Gastroesophageal sphincter (tissue), 4 donors: ENCODE measurements at places on chromosomes 16 and 17. TPM values are rescaled to one million over a fixed set of nuclear protein-coding genes. Genes with fewer than 3 reads are reported as not detected.

DNA sequence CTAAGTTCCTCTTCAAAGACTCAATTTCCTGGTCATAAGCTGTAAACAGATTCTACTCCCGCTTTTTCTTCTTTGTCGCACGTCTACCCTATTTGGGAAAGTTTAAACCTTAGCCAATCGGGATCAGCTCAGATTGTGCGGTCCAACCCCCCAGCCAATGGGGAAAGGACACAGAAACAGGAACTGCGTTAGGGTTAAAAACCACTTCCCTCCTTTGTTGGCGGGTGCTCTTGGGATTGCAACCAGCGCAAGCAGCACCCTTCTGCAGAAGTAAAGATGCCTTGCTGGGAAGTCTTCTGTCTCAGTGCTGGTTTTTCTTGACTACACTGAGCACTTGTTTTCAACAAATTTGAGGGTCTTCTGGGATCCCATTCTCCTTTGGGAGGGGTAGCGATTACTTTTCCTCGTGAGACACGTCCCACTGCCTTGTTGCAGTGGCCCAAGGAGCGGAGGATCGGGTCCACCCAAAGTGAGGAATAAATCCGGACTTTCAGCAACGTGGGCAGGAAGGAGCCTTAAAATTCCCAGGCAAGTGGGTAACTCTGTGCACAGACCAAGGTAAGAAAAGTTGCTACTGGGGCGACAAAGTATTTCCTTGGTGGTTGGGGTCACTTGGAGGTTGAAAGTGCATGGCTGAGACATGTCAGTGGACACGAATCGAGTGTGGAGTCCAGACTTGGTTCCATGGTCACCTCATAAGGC lies 1.0 kb upstream of the YPEL3 start:
- ATAC-seq, result no peak

DNA sequence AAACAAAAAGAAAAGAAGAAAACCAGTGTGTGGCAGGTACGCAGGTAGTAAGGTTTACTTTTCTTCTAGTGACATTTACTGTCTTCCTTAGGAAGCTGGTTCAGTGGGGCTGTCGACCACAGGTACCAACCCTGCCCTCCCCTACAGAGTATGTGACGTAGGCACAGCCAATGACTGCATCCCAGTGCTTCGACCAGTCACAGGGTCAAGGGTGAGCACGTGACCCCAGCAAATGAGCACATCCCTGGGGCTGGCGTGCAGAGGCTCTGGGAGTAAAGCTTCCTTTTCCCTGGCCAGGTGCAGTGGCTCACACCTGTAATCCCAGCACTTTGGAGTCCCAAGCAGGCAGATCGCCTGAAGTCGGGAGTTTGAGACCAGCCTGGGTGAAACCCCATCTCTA lies 38.9 kb upstream of the PLCG2 start:
- no peak for ATAC-seq

GRCh38 chr17:64148017-64148631 lies 18.2 kb upstream of the ERN1 start:
- ATAC-seq, result no peak

Gene NTHL1
- 23.7 TPM for total RNA-seq

Gene SLC13A2
- not detected for total RNA-seq

GRCh38 chr16:85988723-85989313 lies 89.9 kb downstream of the IRF8 start:
- ATAC-seq, result no peak

- ATAC-seq, result no peak
Measured at GRCh38 chr17:66605541-66605940, 229.4 kb upstream of the CACNG5 start.

DNA sequence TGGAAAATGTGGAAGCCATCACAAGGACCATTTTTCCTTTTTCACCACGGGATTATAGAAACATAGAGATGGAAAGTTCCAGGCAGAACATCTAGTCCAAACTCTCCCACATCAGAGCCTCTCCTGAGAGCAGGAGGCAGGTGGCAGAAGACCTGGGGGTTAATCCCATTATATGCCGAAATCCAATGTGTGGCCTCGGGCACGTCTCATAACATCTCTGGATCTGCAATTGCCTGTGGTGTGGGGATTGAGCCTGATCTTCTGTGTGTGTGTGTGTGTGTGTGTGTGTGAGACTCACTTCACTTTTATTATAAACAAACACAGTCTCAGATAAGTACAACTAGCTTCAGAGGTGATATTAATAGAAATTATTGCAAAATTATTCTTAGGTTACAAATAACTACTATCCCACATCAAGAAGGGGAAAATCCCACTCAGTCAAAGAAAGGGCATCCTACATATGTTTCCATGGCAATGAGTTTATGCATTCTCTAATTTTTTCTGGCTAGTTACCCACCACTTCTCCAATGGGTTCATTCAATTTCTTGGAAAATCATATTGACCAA lies 199.1 kb downstream of the FOXL1 start:
- no peak for ATAC-seq

Gene AOC3
- 48.3 TPM for total RNA-seq

Gene RPTOR
- total RNA-seq, result 35.5 TPM

Gene KRTAP4-9
- not detected for total RNA-seq

DNA sequence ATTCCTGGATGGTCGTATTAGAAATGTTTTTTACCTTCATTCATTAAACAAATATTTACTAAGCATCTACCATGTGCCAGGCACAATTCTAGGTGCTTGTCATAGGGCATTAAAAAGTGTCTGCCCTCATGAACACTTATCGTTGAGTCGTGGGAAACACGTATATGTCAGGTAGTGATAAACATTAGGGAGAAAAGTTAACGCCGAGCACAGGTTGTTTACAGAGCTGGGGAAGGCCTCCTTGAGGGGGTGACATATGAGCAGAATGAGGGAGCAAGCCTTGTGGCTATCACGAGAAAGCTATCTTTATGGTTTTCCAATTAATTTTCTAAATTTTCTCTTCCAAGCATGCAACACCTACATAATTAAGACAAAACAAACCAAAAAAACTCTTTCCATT lies 985 bp upstream of the ZNF213 start:
- no peak for ATAC-seq

DNA sequence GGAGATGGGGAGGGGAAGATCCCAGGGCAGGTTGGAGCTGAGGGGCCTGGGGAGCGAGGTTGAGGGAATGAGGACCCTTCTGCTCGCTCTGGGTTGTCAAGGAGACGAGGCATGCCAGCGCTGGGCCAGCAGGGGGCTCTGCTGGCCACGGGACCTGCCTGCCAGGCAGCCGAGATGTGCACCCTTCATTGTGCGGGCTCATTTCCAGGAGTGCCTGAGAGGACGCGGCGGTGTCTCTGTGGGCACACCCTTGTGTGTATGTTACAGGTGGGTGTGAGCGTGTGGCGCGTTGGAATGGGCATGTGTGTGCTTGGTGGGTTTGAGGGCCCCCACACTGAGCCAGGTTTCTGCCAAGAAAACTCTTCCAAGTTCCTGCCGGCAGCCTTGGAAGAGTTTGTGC lies 15.9 kb downstream of the ARHGAP23 start:
- peak; percentile 66 for ATAC-seq

Gene CD300LG
- 1.6 TPM for total RNA-seq

Gene KCNJ12
- total RNA-seq, result 0.78 TPM

- no peak for ATAC-seq
Measured at GRCh38 chr17:58277107-58277801, 3.5 kb downstream of the MPO start.

Gene RTN4RL1
- total RNA-seq, result not detected

Gene EARS2
- 9.5 TPM for total RNA-seq

DNA sequence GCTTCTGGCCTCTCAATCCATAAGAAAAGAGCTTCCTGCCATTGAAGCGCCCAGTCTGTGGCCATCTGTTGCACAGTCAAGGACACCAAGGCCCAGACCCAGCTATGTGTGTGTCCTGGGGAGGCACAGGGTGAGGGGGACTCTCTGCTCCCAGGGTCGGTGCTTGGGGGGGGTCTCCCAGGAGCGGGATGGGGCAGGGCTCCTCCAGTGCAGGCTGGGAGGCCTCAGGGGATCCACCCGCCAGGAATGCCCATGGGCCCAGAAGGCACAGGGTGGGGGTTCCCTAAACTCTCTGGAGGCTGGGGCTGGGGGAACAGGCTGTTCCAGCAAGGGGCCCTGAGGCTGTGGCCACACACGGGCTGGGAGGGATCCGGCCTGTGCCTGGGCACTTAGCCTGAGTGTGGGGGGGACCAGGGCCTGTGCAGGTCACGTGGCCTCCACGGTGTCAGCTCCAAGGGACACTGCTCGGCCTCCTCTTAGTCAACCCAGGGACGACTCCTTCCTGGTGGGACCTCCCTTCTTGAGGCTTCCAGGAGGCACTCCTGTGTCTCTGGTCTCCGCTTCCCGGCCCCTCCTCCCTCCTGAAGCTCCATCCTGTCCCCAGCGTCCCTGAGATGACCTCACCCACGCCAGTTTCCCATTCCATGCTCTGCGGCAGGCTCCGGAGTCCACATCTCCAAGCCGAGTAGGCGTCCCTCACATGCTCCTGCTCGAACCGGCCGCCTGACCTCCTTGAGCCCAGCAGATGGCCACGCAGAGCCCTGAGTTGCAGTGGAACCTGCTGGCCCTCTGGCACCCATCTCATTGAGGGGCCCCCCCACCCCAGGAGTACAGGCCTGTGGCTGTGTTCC lies 23.1 kb upstream of the BAHCC1 start:
- ATAC-seq, result peak; percentile 68

Gene CEP112
- 21.9 TPM for total RNA-seq

DNA sequence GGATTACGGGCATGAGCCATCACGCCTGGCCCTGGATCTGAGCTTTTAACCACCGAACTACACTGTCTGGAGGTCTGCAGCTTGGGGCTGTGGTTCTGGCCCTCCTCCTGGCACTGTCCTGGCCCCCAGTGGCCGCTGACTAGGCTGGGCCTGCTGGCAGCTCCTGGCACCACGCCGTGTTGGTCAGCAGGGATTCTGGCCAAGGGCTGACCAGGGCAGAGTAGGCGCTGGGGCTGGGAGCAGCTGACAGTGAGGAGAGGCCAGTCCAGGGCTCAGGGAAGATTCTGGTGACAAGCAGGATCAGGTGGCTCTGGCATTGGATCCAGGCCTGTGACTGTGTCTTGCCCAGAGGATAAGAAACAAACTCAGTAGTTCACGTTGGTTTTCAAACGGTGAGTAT lies 14.6 kb downstream of the EEF2K start:
- peak; percentile 35 for ATAC-seq
